T-helper 1 cell (primary cell): ENCODE measurements at places on chromosomes 7 and 10.

GRCh38 chr10:44893604-44894468 lies 17.3 kb upstream of the TMEM72 start:
- DNase-seq, result no peak

DNA sequence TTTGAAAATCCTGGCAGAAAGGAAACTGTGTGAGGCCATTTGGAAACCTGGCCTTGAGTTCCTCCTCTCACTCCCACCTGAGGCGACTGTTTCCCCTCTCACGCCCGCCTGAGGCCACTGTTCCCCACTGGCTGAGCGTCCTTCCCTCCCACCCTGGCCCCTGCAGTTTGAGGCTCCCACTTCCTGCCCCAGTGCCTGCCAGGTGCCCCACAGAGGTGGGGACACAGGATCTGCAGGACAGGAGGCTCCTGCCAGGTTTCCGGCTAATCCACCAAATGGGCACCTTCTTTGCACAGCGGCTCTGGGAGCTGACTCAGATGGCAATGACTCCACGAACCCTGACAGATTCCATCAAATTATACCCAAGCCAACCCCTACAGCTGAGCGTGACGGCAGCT lies 24.3 kb upstream of the LARP4B start:
- DNase-seq, result no peak

DNA sequence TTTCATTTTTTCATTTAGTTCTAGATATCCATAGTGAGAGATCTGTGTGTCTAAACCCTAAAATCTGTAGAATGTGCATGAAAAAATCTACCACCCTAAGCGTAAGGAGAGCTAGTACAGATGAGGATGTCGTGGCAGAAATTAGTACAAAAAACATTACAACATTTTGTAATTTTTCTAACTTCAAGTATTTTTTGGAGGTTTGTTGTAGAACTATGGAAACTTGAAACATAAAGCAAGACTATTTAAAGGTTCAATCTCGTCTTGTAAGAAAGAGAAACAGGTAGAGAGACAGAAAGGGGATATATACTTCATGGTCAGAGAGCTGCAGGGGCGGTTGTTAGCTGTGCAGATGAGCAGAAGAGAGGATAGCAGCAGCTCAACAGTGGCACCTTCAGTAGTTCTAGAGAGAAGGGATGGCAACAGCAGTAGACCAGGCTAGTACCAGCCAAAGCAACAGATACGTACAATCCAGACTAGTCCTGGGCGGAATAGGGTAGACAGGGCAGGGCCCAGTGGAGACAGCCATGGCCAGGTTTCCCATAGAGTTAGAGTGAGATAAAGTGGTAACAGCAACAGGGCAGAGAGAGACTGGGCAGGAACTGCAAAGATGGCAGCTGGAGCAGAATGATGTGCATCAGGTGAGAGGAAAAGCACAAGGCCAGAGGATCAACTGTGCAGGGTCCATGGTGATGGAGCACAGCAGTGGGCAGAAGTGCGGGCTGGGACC lies 145.2 kb downstream of the FRMD4A start:
- DNase-seq, result peak; percentile 30

DNA sequence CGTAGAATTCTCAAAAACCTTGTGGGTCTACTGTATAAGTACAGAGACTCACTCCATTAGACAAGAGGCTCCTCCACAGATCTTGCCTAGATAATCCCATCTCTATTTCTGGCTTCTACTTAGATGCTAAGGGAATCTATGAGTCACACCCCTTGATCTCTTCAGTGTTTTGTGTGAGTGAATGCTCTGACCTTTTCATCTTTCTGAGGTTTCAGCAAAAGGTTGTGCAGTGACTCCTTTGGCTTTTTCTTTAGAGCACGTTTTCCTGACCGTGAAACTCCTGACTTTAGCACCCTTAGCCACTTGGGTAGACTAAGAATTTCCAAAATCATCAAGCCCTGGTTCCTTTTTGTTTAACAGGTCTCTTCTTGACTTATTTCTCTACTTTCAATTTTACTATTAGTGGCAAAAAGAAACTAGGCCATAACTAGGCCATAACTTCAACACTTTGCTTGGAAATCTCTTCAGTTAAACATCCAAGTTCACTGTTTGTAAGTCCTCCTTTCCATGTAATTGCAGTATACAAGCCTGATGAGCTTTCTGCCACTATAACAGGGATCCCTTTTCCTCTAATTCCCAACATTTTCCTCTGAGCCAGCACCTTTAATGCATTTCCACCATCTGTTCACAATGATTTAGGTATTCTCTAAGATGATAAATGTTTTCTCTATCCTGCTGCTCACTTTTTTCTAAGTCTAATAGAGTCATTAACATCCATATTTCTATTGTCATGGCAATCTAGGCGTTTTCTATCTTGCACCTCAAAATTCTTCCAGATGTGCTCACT lies 19.4 kb downstream of the COPG2 start:
- DNase-seq, result no peak

GRCh38 chr10:93568105-93568390 lies 1.6 kb downstream of the FFAR4 start:
- no peak for DNase-seq

- no peak for DNase-seq
These were observed 25.6 kb upstream of the CRTAC1 start for GRCh38 chr10:98055841-98056516.

DNA sequence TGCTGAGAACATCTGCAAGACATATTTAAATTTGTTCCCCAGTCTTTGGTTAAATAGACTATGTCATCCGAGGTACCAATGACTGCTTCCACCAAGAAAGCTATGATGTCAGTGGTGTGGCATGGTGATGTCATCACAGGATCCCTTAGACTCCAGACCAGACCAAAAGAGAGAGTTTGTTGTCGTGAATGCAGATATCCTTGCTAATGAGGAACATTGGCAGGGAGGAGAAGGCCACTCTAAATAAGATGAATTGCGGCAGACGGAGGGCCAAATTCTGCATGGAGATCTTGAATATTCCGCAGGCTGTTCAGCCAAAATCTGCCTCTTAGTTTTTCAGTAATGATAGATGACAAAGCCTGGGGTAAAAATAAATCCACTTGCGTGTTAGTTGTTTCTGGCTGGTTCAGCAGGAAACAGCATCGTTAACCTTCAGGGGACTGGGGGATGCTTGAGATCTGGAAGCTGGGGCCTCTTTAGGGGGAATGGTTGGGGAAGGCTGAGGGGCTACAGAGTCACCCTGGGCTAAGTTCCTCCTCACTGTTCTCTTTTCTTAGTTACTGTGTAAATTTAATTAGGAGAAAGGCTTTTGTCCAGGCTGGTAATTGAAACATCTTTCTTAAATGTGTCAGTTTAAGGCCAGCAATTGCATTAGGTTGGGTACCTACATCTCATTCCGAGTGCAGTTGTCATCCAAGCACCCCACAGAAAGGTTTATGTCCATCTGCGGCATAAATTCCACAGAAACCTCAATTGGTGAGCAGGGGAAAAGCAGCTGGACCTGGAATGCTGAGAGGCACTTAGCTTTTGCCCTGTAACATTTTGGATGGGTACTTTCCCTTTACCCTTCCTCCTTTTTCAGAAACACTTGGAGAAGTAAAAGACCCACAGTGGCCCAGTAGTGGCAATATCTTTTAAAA lies 11.6 kb upstream of the CAMK1D start:
- DNase-seq, result no peak

- no peak for DNase-seq
These were observed 22.5 kb downstream of the KMT2E start for GRCh38 chr7:105036217-105037168.

GRCh38 chr10:397321-398068 lies 262.2 kb downstream of the ZMYND11 start:
- DNase-seq, result no peak

DNA sequence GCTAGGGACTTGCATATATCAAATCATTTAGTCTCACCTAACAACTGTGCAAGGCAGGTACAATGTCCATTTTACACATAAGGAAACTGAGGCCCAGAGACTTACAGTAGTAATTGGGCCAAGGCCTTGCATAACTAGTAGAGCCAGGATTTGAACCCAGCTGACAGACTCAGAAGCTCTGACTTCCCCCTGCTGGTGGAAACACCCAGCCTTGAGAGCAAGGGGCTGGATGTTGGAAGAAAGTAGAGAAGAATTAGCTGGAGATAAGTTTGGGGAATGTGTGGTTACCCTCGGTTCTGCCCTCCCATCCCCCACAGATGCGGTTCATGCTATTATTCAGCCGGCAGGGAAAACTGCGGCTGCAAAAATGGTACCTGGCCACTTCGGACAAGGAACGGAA lies 2.0 kb downstream of the AP1S1 start:
- DNase-seq, result no peak

- DNase-seq, result no peak
These were observed 58.4 kb upstream of the ZNRF2 start for GRCh38 chr7:30225863-30226613.

DNA sequence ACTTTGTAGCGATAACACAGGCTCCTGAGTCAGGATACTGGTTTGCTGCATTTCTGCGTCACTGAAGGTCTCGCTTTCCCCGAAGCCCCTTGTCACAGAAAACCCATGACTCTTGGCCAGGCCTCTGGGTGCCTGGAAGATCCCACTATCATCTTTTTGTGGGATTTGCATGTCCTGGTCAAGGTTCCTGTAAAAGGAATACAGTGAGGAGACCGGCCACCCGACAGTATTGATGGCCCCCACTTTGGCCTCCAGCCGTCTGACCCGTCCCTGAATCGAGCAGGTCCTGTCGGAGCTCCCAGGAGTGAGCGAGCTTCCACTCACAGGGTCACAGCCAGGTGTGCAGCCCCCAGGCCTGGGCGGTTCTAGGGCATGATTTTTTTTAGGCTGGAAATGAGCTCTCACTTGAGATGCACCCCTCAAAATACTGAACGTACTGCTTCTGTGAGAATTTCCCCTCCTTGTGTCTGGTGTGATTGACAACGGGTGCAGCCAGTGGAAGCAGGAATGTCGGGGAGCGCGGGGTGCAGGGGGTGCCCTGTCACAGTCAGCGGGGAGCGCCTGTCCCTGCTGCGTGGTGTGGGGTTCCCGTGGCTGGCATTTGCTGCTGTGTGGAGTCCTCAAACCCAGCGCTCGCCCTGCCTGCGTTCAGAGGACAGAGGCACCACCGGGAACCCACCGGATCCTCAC lies 75.8 kb downstream of the DNAJB6 start:
- no peak for DNase-seq

- no peak for DNase-seq
These were observed 24.7 kb upstream of the PRKAR1B start for GRCh38 chr7:751826-752225.

DNA sequence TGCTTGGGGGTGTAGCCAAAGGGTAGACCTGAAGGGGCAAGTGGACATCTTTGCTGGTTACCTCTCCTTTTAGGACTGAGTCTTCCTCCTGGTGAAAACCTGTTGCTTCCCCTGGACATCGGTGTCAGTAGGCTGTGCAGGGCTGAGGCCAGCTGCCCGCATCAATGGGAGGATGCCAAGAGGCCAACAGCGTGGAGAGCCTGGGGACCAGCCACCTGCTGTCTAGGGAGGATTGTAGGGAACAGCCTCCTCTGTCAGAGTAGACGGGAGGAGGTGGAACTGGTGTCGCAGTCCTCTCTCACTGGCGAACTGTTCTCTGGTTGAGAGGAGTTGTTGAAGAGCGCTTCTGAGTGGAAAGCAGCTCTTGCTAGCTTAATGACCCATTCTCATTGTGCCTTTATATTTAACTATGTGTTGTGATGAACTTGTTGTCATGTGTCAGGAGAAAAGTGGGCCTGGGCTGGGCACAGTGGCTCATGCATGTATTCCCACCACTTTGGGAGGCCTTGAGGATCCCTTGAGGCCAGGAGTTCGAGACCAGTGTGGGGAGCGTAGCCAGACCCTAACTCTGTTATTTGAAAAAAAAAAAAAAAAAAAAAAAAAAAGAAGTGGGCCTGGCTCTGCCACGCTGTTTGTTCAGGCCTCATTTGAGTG lies 1.8 kb downstream of the SUFU start:
- DNase-seq, result no peak

DNA sequence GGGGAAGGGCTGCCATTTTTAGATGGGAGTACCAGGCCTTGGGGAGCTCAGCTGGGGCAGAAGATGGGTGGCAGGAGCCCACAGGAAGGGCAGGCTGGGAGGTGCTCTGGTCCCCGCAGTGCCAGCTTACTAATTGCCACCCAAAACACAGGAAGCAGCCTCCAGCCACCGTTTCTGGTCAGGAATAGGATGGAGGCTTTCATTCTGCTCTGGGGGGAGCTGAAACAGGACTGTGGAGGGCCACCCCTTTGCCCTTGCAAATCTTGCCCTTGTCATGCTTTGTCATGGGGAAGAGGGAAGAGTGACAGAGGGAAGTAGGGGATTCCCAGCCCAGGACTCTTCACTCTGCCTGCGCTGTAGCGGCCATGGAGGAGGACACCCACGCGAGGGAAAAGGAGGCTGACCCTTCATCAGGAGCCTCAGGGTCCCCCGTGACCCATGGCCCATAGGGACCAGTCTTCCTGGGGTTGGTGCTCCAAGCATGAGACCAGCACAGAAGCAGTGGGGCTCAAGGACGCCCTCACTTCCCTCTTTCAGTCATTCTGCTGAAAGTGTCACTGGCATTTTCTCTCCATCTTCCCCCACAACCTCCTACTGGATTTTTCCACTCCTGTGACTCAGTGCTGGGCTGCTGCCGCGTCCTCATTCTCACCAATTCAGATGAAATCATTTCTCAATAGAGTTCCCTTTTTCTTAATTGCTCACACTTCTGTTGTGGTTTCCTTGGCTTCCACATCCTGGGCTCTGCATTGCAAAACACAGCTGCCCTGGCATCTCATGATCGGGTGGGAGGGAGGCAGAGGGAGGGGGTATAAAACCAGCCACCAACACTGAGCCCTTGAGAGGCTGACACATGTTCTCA lies 61.9 kb downstream of the MKI67 start:
- peak; percentile 51 for DNase-seq

DNA sequence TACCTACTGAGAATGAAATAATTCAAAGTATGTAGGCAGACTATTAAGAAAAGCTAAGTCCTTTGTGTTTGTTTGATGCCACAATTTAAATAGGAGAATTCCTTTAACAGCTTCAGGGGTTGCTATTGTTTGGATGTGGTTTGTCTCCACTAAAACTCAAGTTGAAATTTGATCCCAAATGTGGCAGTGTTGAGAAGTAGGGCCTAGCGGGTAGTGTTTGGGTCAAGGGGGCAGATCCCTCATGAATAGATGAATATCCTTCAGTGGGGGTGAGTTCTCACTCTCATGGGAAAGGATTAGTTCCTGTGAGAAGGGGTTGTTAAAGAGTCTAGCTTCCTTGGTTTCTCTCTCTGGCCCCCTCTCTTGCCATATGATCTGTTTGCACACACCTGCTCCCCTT lies 97.0 kb downstream of the HGF start:
- DNase-seq, result no peak

- peak; percentile 41 for DNase-seq
These were observed 74.6 kb downstream of the PAXIP1 start for GRCh38 chr7:154928136-154929005.

DNA sequence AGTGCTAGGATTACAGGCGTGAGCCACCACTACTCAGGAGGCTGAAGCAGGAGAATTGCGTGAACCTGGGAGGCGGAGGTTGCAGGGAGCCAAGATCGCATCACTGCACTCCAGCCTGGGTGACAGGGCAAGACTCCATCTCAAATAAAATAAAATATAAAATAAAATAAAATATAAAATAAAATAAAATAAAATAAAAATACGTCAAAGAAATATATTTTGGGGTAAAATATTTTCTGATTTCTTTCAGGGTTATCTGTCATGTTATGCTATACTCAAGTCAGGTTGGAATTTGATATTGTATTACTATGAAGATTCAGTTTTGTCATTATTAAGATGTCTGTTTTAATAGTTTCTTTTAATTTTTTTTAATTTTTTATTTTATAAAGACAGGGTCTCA lies 99.4 kb upstream of the GHITM start:
- DNase-seq, result no peak
